ENCODE measurements at places on chromosomes 7 and 10. TPM values are rescaled to one million over a fixed set of nuclear protein-coding genes. Genes with fewer than 3 reads are reported as not detected.

GRCh38 chr10:68110027-68110426, 739 bp downstream of the MYPN start:
- DNase-seq: no peak

- DNase-seq: no peak
Measured at GRCh38 chr10:73758704-73759511, 14.7 kb downstream of the SEC24C start.

DNA sequence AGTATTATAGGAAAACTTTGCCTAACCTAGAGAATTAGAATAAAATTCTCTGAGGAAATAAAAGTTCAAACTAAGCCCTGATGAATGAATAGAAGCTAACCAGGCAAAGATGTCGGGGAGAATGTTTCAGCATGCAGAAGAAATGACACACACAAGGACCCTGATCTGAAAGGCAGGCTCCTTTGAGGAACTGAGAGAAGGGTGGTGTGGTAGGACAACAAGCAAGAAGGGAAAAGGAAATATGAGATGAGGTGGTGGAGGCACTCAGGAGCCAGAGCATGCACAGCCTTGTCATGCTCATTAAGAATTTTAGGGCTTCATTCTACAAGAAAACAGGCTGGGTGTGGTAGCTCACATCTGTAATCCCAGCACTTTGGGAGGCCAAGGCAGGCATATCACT, 90.6 kb downstream of the ARHGAP12 start:
- DNase-seq: no peak

GRCh38 chr7:48262606-48263310, 91.5 kb downstream of the ABCA13 start:
- DNase-seq: no peak

ZPBP gene
- total RNA-seq: not detected

GRCh38 chr7:146709451-146710027, 592.9 kb downstream of the CNTNAP2 start:
- no peak for DNase-seq

CDNF gene
- 1.2 TPM for total RNA-seq

- DNase-seq: no peak
Measured at GRCh38 chr7:5143106-5143505, 46.9 kb upstream of the WIPI2 start.

DNA sequence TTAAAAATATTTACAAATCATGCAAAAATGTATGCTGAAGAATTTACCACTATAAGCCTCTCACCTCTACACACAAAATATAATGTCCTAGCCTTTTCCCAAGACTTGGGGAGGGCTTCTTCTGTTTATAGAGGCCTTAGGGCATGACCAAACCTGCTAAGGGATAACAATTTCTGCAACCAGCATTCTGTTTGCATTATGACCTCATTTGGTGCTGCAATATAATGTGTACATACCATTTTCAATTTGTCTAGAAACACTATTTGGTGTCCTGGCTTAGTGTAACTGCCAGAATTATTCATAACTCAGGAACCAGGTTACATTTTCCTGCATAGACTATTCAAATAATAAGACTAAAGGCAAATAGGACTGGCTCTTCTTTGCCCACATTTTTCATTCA, 446.6 kb upstream of the SORCS1 start:
- DNase-seq: no peak

INA gene
- total RNA-seq: not detected

GRCh38 chr7:1283337-1283736, 50.7 kb downstream of the UNCX start:
- DNase-seq: no peak

All from Karpas-422 (cell line).